Natural killer cell (primary cell): ENCODE measurements at places on chromosomes 3 and 15.

GRCh38 chr3:7759630-7760029 lies 742.0 kb upstream of the LMCD1 start:
- DNase-seq: no peak

DNA sequence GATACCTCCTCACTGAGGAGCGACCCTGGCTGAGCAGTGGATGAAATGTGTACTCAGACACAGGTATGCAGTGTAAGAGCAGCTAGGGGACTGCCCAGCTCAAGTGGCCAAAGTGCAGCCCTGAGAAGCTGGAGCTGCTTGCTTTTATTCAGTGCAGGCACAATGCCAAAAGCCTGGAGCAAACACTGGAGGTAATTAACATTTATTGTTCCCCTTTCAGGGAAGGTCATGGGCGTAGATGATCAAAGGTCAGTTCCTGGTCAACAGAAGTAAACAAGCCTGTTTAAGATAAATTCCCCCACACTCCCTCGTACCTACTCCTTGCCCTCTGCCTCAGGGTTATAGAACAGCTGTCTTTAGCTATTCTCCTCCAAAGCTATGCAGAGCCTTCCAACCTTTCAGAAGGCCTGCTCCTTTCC lies 17.5 kb downstream of the PLA2G4F start:
- no peak for DNase-seq

GRCh38 chr3:25856902-25857518 lies 67.1 kb downstream of the OXSM start:
- peak; percentile 69 for DNase-seq

DNA sequence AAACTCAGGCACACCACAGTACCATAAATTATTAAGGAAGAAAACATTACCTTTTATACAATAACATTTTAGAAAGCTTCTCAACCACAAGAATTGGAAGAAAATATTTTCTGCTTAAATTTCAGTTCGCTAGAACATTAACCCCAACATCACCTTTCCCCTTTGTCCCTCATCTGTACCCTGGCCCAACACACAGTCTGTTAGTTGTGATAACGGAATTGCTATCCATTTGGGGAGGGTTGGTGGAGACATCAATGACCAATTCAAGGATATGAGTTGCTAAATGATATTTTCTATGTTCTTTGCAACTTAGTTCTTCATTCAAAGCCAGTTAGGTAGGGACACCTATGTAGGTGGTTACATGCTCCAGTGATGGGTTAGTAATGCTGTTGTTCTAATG lies 5.8 kb downstream of the EID1 start:
- no peak for DNase-seq
